ENCODE measurements at places on chromosomes 6 and 20. TPM values are rescaled to one million over a fixed set of nuclear protein-coding genes. Genes with fewer than 3 reads are reported as not detected.

Gene KCNG1
- 10.2 TPM for polyA plus RNA-seq

Gene RAMACL
- 0.18 TPM for polyA plus RNA-seq

Gene STMND1
- 0.32 TPM for polyA plus RNA-seq

Gene TUBB
- polyA plus RNA-seq, result 1,220 TPM

Gene SYCP2
- polyA plus RNA-seq, result 7.0 TPM

Gene RAET1E
- polyA plus RNA-seq, result not detected

Gene SMOC2
- polyA plus RNA-seq, result 39.4 TPM

GRCh38 chr6:97726378-97726777, 443.4 kb upstream of the MMS22L start:
- H3K27me3 ChIP-seq, result no peaks in the 10 kb centered on the region
- H3K27ac ChIP-seq, result no peak overlapping the region
- H3K4me3 ChIP-seq, result no peak overlapping the region
- no peaks in the 10 kb centered on the region for H3K4me1 ChIP-seq

DNA sequence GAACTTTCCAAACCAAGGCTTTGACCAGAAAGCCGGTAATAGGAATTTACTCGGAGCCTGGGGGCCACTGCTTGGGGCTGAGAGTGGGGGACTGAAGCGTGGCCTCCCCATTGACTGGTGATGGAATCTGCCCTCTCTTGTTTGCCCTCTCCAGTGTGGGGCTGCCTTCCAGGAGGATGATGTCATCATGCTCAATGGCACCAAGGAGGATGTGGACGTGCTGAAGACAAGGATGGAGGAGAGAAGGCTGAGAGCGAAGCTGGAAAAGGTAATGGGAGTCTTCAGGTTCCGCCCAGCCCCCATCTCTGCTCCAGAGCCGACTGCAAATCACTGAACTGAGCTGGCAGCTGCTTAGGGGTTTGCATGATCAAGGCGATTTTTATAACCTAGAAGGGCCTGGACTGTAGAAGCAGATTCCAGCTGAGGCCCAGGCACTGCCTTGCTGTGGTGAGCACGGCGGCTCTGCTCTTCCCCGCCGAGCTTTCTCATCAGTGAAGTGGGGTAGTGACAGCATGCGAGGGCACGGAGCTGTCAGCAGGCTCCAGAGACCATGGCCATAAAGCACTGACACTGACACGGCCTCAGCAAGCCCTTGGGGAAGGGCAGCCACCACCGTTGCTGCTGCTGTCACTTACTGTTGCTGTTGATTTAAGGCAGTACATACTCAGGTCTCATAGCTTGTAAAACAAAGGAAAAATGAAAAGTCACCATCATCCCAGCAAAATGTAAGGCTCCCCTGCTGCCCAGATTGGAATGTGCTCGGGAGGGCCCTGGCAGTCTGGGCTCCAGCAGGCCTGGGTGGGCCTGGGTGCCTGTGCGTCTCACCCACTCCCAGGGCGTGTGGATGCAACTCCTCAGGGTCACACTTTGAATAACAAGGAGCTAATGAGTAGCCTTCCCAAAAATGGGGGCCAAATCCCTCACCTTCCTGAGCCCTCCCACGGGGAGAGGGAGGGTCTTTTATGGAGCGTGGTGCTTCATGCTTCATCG, 11.1 kb upstream of the FAM209A start:
- H3K4me1 ChIP-seq, result peaks cover 11% of the 10 kb centered on the region
- DNase-seq, result no peak
- H3K4me3 ChIP-seq, result no peak overlapping the region
- H3K36me3 ChIP-seq, result peaks cover 36% of the 10 kb centered on the region
- H3K27me3 ChIP-seq, result no peaks in the 10 kb centered on the region

GRCh38 chr20:9131841-9132240, 63.0 kb downstream of the PLCB4 start:
- H3K36me3 ChIP-seq, result no peaks in the 10 kb centered on the region
- no peak overlapping the region for H3K27ac ChIP-seq
- DNase-seq, result no peak
- H3K27me3 ChIP-seq, result no peaks in the 10 kb centered on the region
- H3K4me1 ChIP-seq, result no peaks in the 10 kb centered on the region
- H3K4me3 ChIP-seq, result no peak overlapping the region

GRCh38 chr6:37049758-37050044, 44.2 kb downstream of the FGD2 start:
- H3K4me1 ChIP-seq, result peaks cover 27% of the 10 kb centered on the region
- no peak overlapping the region for H3K4me3 ChIP-seq
- no peak for DNase-seq
- no peaks in the 10 kb centered on the region for H3K36me3 ChIP-seq

Data from spinal cord (tissue), 10 donors.